Stimulated activated CD4-positive, alpha-beta T cell treated with anti-CD3 and anti-CD28 coated beads, Interleukin-1b, Interleukin-23, amount 100 ng/mL, for 24 hours (primary cell): ENCODE measurements at places on chromosomes 2 and 18.

DNA sequence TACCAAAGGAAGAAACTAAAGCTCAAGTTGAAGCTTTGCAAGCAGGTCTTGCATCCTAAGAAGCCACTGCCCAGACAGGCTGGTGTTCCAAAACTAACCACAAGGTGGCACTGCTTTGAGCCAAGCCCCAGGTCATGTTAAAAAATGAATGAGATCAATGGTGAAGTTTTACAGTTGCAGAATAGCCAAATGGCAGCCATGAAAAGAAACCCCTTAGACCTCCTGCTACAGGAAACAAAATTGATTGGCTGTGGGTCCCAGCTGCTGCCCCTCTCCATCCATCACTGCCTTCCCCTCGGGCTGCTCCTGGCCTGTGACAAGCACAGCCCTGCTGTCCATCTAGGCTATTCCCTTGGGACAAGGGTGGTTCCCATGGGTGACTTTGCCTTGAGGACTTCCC is 20.7 kb upstream of the MREG start:
- peak; percentile 80 for DNase-seq

GRCh38 chr2:86790676-86791572 is at the start of gene CD8A:
CD8A (minus strand) TSS chr2:86790913; CDS start chr2:86790825, 88 bp downstream.
- DNase-seq = no peak

GRCh38 chr2:151771599-151772358 is 37.5 kb upstream of the NEB start:
- DNase-seq = no peak

DNA sequence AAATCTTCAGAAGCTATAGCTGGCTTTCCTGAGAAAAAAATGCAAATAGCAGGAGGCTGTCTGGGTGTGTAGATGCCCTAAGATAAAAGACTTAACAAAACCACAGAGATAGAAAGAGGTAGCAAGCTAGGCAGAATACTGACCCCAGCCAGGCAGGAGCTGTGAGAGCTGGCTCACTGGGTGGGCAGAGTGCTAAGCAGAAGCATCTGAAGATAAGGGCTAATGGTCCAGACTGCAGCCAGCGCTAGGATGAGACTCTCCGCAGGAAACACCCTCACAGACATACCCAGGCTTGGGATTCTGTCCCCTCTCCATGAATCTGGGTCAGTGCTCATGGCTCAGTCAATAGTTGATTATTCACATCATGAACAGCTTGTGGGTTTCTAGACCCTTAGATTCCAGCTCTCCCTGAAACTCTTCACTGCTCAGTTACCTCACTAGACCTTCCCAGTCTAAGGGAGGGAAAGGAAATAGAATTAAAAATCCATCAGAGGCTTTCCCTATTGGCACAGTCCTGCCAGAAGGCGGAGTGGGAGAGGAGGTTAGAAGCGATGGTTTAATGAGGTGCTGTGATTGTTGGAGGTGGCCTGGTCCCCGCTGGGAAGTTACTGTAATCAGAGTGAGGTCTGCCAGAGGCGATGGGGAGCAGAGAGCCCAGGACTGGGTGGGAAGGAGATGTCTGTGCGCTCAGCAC is 21.4 kb upstream of the CCBE1 start:
- DNase-seq = no peak

GRCh38 chr18:49768051-49768391 is 45.3 kb downstream of the ACAA2 start:
- no peak for DNase-seq

GRCh38 chr2:126752876-126753275 is 96.9 kb downstream of the GYPC start:
- DNase-seq = no peak

GRCh38 chr2:55160422-55160821 is 71.7 kb downstream of the CLHC1 start:
- no peak for DNase-seq

DNA sequence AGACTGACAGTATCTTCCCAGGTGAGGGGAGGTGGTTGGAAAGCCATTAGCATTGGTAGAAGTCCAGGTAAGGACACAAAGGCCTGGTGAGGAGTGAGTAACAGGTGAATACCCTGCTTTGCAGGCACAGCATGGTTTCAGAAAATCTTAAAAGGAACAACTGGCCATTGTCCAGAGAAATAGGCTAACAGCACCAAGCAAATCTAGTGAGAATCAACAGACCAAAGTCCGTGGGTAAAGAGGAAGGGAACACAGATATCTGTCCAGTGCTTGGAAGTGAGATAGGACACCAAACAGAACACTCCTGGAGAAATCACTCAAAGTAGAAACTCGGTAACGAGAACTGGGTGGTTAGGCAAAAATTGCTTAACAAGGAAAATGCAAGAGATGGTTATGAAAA is 88.8 kb upstream of the RPRM start:
- DNase-seq = no peak

DNA sequence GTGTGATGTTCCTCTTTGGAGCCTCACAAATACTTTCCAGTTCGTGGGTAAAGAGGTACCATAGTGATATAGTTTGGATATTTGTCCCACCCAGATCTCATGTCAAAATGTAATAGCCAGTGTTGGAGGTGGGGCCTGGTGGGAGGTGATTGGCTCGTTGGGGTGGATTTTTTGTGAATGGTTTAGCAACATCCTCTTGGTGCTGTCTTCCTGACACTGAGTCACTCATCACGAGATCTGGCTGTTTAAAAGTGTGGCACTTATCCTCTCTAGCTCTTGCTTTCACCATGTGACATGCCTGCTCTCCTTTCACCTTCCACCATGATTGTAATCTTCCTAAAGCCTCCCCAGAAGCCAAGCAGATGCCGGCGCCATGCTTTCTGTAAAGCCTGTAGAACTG is 3.0 kb upstream of the CCDC93 start:
- no peak for DNase-seq

- DNase-seq = no peak
Measured at GRCh38 chr2:199329031-199329430, 128.7 kb downstream of the SATB2 start.

GRCh38 chr2:41686156-41686555 is 361.7 kb upstream of the PKDCC start:
- no peak for DNase-seq

DNA sequence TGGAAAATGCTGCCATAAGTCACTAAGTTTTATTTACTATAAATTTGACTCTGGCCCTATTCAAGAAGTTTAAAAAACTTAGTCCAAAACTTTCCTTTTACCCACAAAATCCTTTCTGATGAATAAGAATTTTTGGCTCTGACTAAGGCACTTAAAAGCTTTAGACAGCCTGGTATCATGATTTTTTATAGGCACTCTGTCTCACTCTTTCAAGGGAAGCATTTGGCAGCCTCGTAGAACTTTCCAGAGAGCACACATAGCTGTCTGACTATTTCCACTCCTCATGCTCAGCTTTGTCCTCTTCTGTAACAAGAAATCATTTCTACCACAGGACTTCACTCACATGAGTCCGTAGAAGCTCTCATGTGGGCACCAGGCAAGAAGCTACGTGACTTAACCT is 32.3 kb upstream of the XDH start:
- no peak for DNase-seq

DNA sequence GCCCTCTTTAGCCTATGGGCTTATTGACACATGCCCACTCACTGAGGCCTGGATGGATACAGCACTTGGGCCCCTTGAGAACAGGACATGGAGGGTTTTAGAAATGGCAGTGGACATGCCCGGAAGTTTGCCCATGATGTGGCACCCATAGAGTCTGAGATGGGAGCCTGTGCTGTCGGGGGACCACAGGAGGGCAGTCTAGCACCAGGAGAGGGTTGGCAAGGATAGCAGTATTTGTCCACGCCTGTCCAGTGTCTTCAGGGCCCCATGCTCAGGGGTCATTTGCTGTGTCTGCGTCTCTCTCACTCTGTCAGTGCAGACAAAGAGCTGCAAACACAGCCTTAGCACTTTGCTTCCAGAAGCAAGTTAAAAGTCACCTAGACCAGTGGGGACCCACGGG is 48.7 kb downstream of the IL1RL2 start:
- DNase-seq = no peak

DNA sequence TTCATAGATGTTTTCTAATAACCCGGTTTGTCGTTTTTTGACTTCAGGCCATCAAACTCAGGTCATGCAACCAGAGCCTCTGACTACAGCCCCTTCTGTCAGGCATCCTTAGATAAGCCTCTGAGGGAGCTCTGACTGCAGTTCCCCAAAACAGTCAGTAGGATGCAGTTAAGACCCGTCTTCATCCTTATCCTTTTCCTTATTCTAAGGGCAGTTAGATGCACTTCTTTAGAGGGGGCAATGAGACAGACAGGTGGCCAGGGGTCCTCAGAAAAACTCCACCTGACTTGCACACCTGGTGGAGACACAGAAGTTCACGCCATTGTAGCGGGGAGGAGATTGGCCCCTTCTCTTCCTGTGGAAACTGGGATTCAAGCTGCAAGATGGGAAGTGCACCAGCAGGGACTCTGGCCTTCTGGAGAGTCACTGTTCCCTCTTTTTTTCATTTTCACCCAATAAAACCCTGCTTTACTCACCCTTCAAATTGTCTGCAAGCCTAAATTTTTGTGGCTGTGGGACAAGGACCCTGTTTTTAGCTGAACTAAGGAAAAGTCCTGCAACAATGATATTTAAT is 104.8 kb upstream of the TFPI start:
- no peak for DNase-seq

DNA sequence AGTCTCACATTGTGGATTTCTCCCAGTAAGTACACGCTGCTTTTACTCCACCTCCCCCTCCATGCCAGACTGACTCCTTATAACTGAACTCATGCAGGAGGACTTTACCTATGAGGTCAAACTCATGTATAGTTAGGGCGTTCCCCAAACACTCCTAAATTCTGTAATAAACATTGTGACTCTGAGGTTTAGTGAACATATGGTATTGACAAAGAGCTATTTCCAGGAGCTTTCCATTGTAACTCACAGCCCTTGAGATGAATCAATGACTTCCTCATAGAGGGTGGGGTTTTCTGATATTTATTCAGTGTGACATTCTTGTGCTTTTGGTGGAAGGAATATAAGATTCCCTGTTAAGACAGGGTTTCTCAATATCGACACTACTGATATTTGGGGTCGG is 337.4 kb upstream of the SLC14A2 start:
- no peak for DNase-seq

DNA sequence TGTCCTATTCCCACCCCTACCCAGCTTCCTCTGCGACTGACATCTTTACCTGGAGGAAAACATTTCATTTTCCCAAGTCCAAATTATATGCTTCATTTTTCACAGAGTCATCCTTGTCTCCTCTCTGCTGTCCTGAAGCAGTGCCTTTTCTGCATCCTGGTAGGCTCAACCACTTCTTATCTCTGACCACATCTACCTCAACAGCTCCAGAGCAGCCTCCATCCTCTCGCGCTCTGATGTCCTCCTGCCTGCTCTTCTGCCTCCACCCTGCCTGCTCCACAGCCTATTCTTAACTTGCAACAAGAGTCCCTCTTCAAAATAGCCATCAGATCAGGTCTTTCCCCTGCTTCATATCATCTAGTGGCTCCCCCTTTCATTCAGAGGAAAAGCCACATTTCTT is 457.1 kb downstream of the PARD3B start:
- DNase-seq = no peak

DNA sequence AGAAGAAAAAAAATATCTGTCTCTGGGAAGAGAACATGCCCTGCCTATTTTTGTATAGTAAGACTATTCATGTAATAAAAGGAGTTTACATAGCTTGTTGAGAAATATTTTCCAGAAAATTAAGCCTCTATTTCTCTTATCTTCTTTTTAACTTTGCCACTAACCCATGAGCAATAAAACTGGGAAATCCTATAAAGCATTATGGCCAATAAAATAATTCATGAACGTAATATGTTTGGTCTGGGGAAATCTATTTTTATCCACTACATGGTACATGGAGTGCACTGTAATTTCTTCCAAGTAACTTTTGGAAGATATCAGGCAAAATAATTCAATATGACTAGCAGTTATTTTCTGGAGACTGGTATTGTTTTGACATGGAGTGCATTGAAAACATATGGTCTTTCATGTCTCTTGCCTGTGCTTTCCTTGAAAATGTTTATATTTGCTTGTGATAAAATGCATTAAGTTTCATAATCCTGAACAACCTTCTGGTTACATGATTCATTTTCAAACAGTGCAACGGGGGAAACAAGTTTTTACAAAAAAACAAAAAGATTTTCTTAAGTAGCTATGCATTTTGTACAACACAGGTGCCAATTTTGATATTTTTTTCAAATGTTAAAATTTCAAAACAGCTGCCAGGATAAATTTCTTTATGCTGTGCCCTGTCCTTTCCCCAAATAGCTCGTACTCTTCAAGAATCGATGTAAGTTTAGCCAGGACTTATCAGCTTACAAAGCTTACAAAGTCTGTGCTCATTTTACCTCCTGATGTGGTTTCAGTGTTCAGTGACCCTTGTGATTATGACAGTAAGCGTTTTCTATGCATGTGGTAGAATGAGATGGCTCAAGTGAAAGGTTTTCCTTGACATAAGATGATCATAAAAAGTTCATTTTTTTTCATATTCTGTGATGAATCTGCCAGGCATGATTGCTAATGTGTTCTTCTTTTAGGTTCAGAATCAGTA is 194.5 kb downstream of the UBE2E3 start:
- DNase-seq = no peak

- no peak for DNase-seq
Measured at GRCh38 chr2:47226132-47226922, 71.2 kb upstream of the STPG4 start.

DNA sequence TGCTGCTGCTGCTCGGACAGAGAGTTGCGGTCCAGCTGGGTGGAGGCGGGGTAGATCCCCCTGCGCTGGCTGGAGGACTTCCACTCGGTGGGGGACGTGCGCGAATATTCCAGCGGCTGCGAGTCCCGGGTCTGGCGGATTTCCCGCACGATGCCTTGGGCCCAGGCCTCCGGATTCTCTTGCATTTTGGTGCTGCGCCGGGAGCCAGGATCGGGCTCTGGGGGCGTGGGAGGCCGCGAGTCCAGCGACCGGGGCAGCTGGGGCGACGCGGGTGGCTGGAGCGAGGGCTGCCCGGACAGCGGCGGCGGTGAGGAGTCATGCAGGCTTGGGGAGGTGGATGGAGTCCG is 4.8 kb downstream of the NT5C1B start:
- no peak for DNase-seq

- no peak for DNase-seq
Measured at GRCh38 chr2:241563981-241564595, 5.5 kb downstream of the BOK start.

DNA sequence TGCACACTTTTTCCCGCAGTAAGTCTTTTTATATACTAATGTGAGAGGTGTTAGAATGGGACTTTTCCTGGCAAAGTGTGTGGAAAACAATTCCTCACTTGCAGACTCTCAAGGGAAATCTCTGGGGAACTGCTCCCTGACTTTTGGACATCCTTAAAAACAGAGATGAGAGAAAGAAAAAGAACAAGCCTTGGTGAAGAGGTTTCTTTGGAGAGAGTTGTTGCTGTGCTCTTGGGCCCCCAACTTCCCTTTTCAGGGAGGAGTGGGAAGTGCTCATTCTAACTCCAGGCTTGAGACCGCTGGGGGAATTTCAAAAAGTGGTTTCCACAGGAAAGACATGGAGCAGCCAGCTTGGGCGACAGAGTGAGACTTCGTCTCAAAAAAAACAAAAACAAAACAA is 142.6 kb upstream of the SPRED2 start:
- no peak for DNase-seq

- DNase-seq = no peak
Measured at GRCh38 chr18:58544616-58545337, 84.1 kb downstream of the ALPK2 start.

GRCh38 chr2:161159456-161160225 is 587 bp upstream of the TANK start:
- DNase-seq = no peak
